ENCODE measurements at places on chromosomes 16 and 17. TPM values are rescaled to one million over a fixed set of nuclear protein-coding genes. Genes with fewer than 3 reads are reported as not detected.

DNA sequence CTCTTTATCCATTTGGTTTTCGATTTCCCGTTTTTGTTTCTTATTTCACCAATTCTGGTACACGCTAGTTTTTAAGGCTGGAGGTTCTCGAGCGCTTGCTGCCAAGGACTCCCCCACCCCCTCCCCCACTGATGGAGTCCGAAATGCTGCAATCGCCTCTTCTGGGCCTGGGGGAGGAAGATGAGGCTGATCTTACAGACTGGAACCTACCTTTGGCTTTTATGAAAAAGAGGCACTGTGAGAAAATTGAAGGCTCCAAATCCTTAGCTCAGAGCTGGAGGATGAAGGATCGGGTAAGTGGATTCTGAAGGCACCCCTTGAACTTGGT, 825 bp downstream of the RPTOR start:
- DNase-seq = no peak
- H3K27me3 ChIP-seq = no peaks in the 10 kb centered on the region
- H3K4me3 ChIP-seq = peak overlapping the region; percentile 90
- peak overlapping the region; percentile 81 for H3K27ac ChIP-seq
- peaks cover 52% of the 10 kb centered on the region for H3K4me1 ChIP-seq

IRX3 gene
- total RNA-seq = 16.4 TPM

CA4 gene
- not detected for total RNA-seq

DNA sequence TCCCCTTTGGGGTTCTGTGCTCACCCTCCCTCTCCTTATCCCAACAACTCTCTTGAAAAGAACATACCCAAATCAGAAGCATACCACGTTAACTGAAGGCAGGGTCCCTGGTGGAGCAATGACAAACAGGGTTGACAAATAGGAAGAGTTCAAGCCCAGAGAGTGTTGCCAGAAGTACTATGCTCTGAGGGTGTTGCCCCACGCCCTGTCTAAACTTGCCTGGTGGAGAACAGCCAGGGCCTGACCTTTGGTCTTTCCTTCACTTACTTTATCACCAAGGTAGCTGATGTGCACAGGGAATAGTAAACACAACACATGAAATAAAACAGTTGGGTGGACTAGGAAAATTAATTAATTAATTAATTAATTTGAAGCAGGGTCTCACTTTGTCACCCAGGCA, 23.3 kb downstream of the ZNF75A start:
- no peaks in the 10 kb centered on the region for H3K27me3 ChIP-seq
- peaks cover 14% of the 10 kb centered on the region for H3K4me1 ChIP-seq
- no peaks in the 10 kb centered on the region for H3K36me3 ChIP-seq
- peak; percentile 66 for DNase-seq

DNA sequence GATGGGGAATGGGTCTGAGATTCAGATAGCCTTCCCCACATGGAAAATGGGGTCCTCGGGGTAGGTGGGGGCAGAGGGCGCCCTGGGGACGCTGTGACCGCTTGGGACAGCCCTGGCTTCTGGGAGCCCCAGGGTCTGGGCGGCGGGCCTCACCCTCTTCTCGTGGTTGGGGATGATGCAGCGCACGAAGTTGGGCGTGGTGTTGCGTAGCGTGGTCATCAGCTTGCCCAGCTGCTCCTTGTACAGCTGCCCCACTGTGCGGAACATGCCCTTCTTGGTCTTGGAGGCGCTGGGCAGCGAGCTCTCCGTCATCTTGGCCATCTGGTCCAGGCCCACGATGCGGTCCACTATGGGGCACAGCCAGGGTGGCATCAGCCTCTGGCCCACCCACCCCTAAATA, 99.9 kb downstream of the NDE1 start:
- peaks cover 1% of the 10 kb centered on the region for H3K27me3 ChIP-seq
- no peak overlapping the region for H3K27ac ChIP-seq
- H3K4me3 ChIP-seq = no peak overlapping the region
- no peaks in the 10 kb centered on the region for H3K36me3 ChIP-seq
- H3K4me1 ChIP-seq = no peaks in the 10 kb centered on the region

TMEM106A gene
- total RNA-seq = 16.9 TPM

DNA sequence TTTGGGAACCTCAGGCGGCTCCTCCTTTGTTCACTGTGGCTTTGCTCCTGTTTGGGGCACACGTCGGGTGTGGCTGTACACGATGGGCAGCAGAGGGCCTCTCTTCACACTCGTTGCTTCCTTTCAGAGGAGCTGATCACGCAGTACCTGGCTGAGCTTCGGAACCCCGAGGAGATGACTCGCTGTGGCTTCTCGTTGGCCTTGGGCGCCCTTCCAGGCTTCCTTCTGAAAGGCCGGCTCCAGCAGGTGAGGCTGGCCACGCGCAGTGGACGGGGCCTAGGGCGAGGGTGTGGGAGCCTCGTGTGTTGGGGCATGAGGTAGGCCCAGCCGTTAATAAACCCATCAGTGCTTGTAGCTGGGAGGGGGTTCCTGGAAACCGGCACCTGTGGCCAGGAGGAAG, 85.0 kb upstream of the ZNF750 start:
- H3K4me3 ChIP-seq = no peak overlapping the region
- H3K27ac ChIP-seq = no peak overlapping the region
- DNase-seq = peak; percentile 27
- H3K27me3 ChIP-seq = no peaks in the 10 kb centered on the region
- peaks cover 31% of the 10 kb centered on the region for H3K36me3 ChIP-seq
